ENCODE measurements at places on chromosomes 13 and 19.

DNA sequence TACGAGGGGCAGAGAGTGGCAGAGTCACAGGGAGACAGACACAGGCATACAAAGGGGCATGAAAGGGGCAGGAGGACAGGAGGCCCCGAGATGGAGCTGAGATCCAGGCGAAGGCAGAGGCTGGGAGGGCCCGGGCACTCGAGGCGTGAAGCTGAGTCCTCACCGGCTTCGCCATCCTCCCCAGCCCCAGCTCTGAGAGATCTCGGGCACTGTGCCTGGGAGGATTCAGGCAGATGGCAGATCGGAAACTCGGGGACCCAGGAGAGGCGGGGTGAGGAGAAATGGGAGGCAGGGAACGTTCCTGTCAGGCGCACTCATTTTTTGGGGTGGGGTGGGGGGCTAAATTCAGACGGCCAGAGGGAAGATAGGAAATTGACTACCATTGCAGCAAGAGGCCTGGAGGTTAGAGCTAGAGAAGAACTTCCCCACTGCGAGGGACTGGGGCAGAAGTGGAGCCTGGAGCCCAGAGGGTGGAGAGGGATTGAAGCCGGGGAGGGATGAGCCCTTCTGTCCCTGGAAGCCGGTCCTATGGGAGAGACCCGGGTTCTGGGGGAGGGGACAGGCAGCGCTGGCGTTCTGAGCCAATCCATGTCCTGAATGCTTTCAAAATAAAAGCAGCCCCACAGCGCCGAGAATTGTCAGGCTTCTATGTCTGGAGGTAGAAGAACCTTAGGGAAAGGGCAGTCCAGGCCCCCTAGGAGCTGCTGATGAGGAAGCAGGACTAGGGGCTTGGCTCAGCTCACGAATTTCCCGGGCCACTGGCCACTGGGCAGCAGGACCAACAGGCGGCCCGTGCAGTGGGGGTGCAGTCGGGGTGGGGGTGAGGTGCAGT lies 12.6 kb downstream of the LRRC4B start:
- peak; percentile 64 for DNase-seq

DNA sequence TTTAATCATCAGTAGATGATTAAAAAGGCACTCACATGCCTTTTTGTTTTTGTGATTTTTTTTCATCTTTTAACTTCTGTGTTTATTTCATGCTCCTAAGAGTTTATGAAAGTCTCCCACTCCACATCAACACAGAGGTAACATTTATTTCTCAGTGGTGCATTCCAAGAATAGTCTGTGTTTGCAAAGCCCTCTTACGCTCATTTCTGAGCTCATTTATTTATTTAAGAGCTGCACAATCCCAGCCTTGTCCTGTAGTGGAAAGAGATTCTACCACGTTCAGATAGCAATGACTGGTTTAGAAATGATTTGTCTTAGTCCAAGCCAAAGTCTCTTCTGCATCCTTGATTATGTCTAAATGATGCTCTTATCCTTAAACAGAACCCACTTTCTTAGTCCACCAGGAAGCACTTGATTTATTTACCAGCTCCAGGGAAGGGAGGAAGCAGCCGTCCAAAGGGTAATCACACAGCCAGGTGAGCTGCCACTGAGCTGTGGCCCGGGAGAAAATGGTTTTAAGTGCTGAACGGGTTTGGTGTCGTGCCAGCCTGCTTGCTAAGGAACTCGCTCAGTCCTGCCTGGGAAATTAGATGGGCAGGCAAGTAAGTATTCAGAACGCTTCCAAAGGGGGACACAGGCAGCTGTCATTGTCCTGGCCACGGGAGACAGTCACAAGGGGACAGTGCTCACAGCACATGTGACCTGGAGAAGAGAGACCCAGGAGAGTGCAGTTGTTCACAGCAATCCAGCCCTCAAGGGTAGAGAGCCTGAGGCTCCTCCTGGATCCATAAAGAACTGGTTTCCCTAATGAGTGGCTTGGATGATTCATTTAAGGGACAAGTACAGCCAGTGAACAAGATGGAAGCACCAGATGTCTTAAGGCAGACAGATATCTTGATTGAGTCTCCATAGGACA lies 131.8 kb upstream of the WASF3 start:
- DNase-seq, result no peak

GRCh38 chr19:16897856-16898161 lies 9.0 kb downstream of the F2RL3 start:
- DNase-seq, result no peak

- no peak for DNase-seq
These were observed 76.0 kb downstream of the RASA3 start for GRCh38 chr13:114056205-114057013.

DNA sequence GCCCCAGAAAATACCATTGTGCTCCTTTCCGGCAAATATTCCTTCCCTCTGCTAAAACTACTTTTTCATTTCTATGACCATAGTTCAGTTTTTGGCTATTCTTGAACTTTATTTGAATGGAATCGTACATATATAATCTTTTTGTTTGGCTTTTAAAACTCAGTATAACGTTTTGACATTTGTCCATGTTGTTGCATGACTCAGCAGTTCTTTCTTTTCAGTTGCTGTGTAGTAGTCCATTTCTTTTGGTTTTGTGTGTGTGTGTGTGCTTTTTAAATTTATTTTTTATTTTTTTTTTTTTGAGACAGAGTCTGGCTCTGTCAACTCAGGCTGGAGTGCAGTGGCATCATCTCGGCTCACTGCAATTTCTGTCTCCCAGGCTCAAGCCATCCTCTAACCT lies 35.0 kb downstream of the ITM2B start:
- no peak for DNase-seq

- no peak for DNase-seq
These were observed 344.3 kb upstream of the SGCG start for GRCh38 chr13:22836475-22836874.

DNA sequence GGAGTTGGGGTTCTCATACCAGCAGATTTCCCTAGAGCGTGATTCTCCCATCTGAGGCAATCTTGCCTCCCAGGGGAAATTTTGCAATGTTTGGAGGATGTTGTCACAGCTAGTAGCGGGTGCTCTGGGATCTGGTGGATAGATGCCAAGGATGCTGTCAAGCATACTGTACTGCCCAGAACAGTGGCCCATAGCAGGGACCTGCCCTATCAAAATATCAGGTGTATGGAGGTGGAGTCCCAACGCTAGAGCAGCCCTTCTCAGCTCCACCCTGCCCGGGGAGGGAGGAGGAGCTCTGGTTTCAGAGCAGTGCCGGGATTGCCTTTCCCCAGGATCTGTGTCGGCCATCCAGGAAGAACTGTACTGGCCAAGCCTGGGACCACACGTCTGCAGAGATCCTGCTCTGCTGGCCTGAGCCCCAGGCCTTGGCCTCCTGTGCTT lies 10.9 kb upstream of the QTRT1 start:
- no peak for DNase-seq

DNA sequence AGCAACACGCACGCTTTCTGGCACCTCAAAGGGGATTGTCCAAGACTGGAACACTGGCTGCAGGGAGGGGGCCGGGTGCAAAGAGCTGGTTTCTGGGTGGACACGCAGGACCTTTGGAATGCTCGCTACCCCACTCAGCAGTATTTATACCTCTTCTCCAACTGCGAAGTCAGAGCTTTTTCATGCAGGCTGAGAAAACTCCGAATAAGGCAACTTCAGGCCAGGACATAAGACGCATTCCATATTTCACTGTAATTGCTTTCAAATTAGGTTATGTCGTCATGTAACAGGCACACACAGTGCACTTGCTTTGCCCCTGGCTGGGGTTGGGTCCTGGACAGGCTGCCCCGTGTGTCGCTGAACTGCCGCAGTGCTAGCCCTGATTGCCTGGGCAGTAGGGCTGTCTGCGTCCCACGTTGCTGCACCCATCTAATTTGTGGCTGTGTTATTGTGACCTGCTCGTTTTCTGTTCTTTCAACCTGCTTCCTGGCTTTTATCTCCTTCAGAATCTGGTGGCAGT lies 44.5 kb downstream of the ACTN4 start:
- no peak for DNase-seq

DNA sequence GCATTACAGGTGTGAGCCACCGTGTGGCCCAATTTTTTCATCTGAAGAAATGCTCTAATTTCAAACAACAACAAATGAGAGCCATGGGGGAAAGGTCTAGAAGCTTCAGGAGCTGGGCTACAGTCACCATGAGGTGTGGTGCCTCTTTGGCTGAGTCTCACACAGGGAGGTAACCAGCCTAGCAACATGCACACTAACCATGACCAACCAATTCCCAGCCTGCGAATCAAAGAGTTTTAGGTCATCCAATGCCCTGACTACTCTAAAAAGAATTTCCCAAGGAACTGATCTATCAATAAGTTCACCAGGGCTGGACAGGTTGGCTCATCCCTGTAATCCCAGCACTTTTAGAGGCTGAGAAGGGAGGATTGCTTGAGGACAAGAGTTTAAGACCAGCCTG lies 29.9 kb downstream of the PBX4 start:
- no peak for DNase-seq

GRCh38 chr19:34990578-34991192 lies 9.4 kb upstream of the GRAMD1A start:
- DNase-seq, result no peak

DNA sequence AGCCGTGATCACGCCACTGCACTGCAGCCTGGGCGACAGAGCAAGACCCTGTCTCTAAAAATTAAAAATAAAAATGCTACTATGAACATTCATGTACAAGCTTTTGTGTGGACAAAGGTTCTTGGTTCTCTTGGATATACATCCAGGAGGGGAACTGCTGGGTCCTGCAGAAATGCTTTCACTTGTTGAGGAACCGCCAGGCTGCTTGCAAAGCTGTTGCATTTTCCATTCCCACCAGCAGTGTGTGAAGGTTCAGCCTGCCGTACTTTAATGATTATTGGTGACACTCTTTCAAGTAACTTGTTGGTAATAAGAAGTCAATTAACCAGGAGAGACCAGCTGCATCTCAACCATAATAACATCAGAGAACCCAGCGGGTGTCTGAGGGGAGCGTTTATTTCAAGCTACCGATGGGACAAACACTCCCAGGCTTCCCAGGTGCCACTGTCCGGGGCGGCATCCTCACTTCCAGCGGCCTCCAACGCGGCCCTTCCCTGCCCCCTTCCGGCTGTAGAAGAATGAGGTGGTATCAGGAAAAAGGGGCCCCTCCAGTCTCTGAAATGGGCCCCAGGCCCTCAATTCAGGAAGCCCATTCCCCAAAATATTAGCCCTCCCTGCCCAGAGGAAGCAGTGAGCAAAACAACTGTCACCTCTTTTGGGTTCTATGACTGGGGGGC lies 15.2 kb upstream of the PPP1R12C start:
- DNase-seq, result no peak

DNA sequence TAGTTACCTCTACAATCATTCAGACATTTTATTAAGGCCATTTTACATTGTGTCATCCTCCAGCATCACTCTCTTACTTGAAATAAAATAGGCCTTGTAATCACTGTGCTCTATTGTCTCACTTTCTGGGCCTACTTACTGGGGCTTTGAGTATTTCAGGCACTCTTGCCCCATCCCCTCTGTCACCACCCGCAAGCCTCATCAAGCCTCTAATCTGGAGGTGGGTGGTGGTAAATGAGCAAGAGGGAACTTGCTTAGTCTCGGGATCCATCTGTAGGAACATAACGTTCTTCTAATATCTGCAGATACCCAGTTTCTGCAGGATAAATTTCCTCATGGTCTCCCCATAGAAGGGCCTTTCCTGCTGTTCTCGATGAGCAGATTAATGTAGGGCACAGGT lies 19.4 kb upstream of the GPR18 start:
- DNase-seq, result no peak

DNA sequence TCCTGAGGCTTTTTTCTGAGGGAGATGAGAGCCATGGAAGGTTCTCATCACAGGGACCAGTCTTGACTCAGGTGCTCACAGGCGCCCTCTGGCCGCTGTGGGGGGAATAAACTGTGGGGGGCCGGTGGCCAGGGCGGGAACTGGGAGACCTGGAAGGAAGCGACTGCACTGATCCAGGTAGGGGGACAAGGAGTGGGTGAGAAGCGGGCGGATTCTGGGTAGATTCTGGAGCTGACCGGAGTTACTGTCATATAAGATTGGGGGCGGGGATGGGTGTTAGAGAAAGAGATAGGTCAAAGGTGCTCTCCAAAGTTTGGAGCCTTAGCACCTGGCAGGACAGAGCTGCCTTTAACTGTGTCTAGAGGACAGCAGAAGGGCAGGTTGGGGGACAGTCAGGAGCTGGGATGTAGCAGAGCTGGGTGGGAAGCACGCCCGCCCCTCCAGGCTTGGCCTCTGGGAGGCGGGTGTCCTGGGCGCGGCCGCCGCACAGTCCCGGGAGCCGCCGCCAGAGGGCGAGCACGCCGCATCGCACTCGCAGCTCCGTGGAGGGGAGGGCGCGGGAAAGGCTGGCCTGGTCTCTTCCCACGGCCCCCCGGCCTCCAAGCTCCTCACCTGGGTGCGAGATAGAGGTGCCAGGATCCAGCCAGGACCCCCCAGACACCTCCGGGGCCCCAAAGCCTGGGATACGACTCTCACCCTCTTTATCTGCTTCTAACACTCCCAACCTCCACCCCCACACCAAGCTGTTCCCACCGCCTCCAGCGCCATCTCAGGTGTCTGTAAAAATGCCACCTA lies 4.2 kb upstream of the DAND5 start:
- peak; percentile 91 for DNase-seq

DNA sequence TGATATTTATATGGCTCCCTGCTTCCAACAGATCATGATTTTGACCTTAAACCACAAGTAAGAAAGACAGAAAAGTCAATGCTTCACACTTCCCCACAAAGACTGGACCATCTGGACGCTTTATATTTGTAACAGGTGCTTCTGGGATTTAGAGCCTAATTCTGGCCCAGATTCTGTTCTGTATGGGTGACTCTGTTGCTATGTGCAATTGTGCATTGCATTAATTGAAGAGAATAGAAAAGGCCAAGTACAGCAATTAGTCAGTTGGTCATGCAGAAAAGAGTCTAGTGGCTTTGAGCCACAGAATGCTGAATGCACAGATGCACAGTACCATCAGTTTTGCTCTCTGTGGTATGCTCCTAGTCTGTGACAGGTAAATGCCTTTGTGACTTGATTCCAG lies 657.4 kb upstream of the ATXN8OS start:
- DNase-seq, result no peak

DNA sequence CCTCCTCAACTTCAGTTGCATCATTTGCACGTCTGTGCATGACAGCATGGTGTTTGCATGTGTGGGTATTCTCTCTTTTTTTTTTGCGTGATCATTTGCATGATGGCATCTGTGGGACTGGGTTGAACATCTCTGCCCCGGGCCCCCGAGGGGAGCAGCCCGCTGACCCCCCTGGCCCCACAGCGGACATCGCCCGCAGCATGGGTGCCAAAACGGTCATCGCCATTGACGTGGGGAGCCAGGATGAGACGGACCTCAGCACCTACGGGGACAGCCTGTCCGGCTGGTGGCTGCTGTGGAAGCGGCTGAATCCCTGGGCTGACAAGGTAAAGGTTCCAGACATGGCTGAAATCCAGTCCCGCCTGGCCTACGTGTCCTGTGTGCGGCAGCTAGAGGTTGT lies 23.1 kb downstream of the PNPLA6 start:
- DNase-seq, result no peak

- no peak for DNase-seq
These were observed 35.2 kb upstream of the SLC7A10 start for GRCh38 chr19:33260628-33261418.

- DNase-seq, result peak; percentile 91
These were observed at the start of gene ATP11A for GRCh38 chr13:112689303-112690245. Gene ATP11A, plus strand, starts transcription at chr13:112690038. Its CDS starts 379 bp downstream, at chr13:112690417.

DNA sequence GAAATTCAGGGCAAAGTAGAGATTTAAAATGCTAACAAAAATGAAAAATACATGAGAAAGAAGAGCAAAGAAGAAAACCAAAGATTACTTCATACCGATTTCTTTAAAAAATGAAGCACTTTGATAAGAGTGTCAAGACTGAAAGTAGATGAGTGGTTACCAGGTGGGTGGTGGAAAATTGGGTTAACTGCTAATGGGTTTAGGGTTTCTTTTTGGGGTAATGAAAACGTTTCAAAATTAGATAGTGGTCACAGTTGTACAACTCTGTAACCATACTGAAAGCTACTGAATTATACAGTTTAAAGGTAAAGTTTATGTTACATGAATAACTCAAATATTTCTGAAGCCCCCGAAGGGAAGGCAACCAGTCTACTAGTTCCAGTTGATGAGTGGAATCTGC lies 179.4 kb downstream of the NDFIP2 start:
- no peak for DNase-seq

Data from ecto neural progenitor cell (in vitro differentiated cells).